ENCODE measurements at places on chromosomes 4 and X.

GRCh38 chr4:77493120-77493752 lies 112.4 kb upstream of the CXCL13 start:
- no peak for DNase-seq

DNA sequence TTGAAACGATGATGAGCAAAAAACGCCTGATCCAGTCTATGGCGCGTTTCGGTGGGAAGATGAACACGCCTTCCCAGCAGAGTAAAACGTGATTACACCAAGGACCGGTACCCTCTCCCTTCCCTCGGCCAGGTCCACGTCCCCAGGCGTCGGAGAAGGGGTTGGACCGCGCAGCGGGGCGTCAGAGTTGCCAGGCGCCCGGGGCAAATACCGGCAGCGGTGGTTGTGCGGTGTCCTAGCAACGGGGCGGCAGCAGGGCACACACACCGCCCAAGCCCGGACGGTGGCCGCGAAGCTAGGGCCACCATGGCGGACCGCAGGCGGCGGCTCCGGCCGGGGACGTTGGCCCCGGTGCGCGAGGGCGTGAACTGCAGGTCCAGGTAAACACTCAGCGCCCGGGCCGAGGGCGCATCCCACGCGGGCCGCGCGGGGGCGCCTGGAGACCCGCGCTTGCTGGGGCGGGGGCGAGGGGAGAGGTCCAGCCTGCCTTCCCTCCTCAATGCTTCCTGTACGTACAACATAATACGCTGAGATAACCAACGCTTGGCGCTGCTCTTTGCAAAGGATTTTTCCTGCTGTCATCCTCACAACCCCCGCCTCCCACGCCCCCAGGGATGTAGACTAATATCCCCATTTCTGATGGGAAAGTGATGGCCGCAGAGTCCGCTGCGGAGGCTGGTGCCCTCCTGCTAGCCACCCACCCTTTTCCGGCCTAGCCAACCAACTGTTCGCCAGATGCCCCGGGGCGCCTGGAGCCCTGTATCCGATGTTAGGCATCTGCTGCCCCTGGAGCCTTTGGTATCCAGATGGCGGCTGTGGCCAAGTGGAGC lies at the start of gene FAM47E:
Gene FAM47E, plus strand, starts transcription at position 281 of the 830 bp plus-strand sequence. Its CDS starts 26 bp downstream, at position 307.
- DNase-seq = peak; percentile 24

DNA sequence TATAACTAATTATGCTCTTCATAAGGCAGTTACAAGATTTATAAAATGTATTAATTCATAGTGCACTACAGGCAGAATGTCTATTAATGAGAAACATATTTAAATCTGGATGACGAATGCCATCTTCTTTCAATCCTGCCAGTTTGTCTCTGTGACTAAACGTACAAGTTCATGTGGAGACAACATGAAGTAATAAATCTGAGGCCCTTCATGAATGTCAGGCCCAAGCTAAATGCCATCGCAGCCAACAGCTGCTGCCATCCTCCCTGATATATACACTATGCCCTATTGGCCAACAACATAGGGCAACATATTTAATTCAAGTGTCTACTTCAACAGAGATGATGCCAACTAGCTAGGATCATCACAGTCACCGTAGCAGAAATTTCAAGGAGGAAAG lies 43.7 kb downstream of the TSPAN5 start:
- no peak for DNase-seq

DNA sequence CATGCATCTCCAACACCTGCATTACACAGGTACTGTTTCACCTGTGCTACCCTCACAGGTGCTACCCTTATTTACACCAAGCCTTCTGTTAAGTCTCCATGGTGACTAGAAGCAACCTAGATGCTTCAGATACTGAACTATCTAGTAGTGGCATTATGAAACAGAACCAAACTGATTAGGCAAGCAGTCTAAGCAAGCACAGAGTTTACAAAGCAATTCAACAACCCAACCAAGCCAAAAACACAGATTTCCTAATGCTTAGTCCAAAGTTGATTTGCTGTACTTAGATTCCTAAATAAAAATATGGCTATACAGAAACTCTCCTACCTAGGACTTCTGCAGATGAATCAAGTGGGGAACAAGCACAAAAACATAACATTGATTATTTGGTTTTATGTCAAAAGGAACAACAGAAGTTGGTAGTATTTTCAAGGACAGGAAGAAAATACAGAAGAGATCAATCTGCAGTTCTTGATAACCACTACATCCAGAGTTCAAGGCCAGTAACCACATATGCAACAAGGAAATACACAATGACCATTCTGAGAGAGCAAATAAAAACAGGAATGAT lies 3.2 kb downstream of the TAPT1 start:
- DNase-seq = no peak

DNA sequence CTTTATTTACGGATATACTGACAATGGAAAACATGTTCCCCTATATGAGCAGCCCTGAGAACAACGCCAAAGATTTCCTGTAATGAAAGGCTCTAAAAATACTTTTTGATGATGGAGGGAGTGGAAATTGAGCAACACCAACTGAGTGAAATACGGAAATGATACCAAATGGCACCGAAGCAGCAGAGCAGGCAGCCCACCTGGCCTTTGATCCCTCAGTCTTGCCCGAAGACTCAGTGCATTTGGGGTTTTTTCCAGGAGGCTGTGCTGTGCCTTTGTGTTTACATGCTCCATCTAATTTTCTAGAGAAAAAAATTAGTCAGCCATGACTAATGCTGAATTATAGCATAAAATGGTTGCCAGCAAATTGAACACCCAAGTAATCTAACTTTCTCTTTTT lies 169.9 kb upstream of the RBPJ start:
- DNase-seq = no peak

GRCh38 chr4:130985371-130985770 lies 1889.4 kb downstream of the C4orf33 start:
- DNase-seq = no peak

- DNase-seq = no peak
Measured at GRCh38 chr4:99655308-99656081, 2.1 kb downstream of the C4orf54 start.

GRCh38 chr4:158578476-158578875 lies 56.8 kb downstream of the RXFP1 start:
- peak; percentile 18 for DNase-seq

GRCh38 chr4:17170131-17170530 lies 271.7 kb upstream of the LDB2 start:
- DNase-seq = no peak

DNA sequence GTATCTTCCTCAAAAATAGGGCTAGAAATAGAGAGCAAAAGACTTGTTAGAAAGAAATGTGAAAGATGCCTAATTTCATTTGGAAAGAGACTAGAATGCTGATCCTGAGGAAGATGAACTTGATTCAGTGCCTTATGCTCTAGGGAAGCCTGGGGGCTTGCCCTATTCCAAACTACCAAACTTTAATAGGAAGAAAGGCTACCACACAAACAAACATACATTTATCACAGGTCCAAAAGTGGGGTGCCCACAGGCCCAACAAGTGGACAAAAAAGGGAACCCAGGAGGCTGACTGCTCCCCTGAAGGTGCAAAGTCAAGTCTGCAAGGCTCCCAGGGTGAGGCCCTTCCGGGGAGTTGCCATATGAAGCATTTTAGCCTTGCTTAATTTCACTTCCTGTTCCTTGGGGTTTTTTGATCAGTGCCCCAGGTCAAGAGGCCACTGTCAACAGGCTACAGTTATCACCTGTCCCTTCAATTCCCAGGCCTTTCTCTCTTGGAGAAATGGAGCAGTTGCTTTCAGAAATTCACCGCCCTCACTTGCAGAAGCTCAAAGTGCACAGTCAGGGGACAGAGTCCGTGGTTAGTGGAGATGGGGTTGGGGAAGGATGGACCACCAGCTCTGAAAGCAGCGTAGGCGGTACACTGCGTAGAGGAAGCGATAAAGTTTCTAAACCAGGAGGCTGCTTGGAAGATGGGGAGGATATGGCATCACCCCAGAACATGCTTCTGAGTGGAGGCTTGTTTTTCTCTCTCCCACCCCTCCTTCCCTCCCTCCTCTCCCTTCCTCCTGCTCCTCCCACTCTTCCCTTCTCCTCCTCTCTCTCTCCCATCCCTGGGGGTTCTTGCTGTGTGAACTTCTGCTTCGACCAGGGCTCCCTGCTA lies 36.4 kb downstream of the TMEM154 start:
- no peak for DNase-seq

DNA sequence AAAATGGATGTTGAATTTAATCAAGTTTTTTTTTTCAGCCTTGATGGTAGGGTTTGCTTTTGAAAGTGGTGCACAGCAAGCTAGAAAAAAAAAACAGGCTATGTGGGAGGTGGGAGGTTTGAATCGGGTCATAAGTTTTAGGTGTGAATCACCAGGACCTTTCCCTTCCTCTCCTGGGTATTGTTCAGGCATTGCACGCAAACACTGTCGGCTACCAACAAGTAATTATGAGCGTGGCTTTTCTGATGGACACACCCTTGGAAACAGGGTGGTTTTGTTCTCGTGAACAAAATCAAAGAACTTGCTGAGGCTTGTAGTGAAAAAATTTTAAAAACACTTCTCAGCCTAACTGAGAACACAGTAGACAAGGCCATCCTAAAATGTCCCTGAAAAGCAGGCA lies 18.1 kb downstream of the PIR start:
- no peak for DNase-seq

Measured in A549 (cell line).